ENCODE measurements at places on chromosomes 4 and X.

GRCh38 chr4:95167805-95168204 is 381.0 kb downstream of the UNC5C start:
- DNase-seq = no peak

DNA sequence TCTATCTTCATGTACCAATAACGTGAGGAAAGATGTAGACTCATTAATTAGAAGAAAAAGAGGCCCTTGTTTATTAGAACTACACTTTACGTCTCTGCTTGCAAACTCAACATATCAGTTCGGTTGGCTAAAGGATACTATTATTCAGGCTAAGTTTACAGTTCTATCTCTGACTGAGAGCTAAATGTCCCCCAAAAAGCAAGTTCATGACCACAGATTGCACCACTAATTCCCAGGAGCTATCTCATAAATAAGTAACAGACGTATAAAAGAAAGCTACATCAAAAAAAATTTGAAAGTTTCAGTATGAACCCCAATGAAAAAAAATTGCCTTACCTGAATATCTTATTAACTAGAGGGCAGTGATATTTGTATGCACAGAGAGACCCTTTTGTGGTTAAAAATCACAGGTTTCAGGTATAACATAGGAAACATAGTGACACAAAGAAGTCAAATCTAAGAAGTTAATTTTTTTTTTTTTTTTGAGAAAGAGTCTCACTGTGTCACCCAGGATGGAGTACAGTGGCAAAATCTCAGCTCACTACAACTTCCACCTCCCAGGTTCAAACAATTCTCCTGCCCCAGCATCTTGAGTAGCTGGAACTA is 128.9 kb downstream of the MAB21L2 start:
- DNase-seq = no peak

GRCh38 chrX:139200793-139201192 is 329.7 kb upstream of the F9 start:
- DNase-seq = no peak

DNA sequence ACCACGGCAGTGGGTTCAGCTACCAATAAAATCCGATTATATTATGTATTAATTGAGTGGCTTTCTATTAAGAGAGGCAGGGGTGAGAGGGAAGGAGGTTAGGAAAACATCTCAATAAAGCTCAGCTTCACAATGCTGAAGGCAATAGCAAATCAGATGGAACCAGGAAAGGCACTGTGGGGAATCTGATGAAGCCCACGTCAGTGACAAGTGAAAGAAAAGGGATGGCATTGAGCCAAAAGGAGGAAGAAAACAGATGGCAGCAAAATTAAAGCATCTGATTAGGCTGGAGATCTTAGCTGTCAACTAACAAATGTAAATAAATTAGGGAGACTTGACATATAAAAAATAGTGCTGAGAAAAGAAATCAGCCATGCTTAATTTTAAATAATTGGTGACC is 180.9 kb downstream of the RASL11B start:
- no peak for DNase-seq

- DNase-seq = no peak
Observed at GRCh38 chrX:73446831-73447230, at the start of gene CDX4. Gene CDX4 (plus strand): TSS chrX:73447053. CDS start chrX:73447254, 201 bp downstream.

- peak; percentile 39 for DNase-seq
Observed at GRCh38 chrX:65697915-65698796, 30.7 kb downstream of the MSN start.

DNA sequence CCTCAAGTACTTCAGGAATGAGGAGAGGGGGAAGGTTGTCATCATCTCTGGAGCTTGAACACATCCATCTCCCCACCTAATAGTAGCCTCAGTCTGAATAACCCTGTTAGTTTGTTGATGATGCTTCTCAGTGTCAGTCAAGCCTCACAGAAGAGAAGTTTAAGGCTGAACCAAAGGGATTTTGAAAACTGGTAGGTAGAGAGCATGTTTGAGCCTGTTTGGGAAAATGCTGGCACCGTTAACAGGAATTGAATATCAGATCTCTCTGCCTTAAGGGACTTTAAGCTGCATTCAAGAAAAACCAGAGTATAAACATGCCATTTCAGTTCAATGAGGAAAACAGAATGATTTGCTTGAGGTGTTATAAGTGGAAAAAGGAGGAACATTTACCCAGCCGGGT is 73.1 kb downstream of the MAPK10 start:
- DNase-seq = no peak

DNA sequence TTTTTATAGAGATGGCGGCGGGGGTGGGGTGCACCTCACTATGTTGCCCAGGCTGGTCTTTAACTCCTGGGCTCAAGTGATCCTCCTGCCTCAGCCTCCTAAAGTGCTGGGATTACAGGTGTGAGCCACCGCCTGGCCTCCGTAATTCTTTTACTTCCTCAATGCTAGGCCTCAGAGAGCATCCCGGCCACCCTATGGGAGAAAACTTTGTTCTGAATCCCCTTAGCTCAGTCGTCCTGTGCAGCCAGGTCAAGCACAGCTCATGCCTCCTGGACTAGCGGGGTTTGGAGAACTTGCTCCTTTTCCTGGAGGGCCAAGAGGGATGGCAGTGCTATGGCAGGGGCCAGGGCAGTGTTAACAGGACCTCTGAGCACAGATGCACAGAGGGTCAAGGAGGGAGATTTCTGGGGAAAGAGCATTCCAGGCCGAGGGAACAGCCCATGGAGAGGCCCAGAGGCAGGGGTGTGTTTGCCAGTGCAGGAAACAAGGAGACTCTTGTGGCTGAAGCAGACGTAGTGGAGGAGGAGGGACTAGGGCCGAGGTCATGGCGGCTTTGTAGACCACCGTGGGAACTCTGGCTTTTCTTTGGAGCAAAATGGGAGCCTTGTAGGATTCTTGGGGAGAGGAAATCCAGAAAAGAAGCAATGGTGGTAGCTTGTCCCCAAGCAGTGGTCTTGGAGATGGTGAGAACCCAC is 9.8 kb upstream of the TNIP2 start:
- DNase-seq = peak; percentile 26

- peak; percentile 58 for DNase-seq
Observed at GRCh38 chr4:184171011-184171410, 46.7 kb downstream of the ENPP6 start.

GRCh38 chr4:142110136-142110535 is 473.8 kb downstream of the IL15 start:
- DNase-seq = no peak
